Bone marrow (tissue), 2 donors: ENCODE measurements at places on chromosomes 7 and 10.

DNA sequence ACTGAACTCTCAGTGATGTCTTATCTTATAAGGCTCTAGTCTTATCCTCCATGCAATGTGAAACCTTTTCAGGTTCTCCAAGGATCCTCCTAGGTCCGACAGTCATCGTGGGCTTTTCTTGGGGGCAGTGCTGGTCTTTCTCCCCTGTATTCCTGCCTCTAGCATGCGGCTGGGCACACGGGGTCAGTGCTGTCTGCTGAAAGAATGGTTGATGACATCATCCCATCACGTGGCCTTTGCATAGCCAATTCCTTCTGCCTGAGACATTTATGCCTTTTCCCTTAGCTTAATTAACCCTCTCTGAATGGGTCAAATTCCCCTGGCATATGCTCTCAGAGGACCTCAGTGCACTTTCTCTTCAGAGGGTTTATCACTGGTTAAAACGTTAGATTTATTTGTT lies 27.0 kb upstream of the KCNK18 start:
- no peak for DNase-seq

GRCh38 chr10:133009218-133009950 lies 67.0 kb upstream of the CFAP46 start:
- DNase-seq = no peak

DNA sequence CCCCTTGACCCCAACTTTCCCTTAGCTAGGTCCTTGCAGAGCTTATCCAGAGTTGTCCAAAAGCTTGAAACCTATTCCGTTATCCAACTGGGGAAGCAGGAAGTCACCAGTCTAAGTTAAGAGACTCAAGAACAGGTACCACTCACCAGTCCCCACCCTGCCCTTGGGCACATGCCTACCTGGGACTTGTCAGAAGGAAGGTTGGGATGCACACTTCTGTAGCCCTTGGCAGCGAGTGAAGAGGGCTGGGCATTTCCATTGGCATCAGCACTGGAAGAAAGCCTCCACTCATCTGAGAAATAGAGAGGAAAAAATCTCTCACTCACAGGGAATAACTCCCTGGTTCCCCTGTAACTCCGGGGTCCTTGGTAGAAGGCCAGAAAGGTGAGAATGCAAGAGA lies 131.0 kb upstream of the PDLIM1 start:
- DNase-seq = no peak

DNA sequence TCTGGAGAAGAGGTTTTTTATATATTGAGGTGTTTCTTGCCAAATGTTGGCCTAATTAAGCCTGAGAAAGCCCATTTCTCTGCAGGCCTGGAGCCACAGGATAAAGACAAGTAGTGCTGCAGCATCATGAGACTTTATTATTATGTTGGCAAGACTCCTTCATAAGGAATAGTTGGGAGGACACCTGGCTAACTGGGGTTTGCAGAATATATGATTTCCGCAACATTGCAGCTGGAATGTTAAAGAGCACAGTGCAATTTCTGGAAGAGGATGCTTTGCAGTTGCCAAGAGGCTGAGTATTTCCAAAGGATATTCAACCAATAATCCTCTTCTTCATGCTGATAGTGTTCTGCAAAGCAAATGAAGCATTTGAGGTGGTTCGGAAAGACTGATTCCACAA lies 1512.8 kb upstream of the LRRTM3 start:
- no peak for DNase-seq

- DNase-seq = no peak
Measured at GRCh38 chr7:55286666-55287065, 78.5 kb upstream of the LANCL2 start.

DNA sequence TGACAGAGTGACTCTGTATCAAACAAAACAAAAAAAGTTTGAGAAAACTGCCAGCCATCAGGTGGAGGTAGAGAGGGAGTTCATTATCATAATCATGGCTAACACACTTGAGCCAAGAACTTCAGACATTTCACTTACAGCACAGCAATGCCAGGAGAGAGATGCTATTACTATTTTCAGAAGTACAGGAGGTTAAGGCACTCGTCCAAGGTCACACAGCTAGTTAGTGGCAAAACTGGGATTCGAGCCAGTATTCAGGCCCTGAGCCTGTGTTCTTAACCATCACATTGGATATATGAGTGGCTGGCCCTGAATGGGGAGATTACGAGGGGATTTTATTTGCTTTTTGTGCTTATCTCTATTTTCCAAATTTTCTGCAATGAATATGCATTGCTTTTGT lies 24.8 kb upstream of the UNC5B start:
- no peak for DNase-seq

DNA sequence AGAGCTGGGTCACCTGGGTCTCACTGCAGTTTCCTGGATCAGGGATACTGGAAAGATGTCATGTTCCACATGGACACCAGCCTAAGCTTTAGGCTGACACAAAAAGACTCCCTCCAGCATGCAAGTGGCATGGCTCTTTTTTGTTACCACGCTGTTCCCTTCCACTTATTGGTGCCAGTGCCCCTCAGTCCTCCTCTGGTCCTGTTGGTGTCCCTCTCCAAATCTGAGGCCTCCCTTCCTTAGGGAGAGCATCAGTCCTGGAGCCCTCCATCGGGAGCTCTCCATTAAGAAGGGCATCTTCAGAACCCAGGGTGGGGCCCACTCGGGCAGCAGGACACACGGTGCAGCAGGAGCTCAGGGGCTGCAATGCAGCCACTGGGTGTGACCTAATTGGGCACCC lies 76.1 kb upstream of the LRRC18 start:
- DNase-seq = no peak

DNA sequence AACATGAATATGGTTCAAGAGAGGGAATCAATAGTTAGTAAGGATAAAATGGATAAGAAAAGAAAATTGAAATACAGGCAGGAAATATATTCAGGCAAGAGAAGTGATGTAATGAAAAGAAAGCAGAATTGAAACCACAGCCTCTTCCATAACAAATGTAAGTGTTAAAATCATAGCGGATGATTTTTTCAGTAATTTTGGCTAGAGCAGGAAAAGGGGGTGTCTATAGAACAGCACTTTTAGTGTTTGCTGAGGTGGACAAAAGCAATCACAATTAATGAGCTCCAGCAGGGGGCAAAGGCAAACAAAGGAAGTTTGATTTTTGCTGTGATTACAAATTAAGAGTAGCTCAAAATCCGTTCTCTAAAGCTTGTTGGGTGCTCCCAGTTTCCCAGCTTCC lies 79.0 kb downstream of the TRIL start:
- DNase-seq = no peak

DNA sequence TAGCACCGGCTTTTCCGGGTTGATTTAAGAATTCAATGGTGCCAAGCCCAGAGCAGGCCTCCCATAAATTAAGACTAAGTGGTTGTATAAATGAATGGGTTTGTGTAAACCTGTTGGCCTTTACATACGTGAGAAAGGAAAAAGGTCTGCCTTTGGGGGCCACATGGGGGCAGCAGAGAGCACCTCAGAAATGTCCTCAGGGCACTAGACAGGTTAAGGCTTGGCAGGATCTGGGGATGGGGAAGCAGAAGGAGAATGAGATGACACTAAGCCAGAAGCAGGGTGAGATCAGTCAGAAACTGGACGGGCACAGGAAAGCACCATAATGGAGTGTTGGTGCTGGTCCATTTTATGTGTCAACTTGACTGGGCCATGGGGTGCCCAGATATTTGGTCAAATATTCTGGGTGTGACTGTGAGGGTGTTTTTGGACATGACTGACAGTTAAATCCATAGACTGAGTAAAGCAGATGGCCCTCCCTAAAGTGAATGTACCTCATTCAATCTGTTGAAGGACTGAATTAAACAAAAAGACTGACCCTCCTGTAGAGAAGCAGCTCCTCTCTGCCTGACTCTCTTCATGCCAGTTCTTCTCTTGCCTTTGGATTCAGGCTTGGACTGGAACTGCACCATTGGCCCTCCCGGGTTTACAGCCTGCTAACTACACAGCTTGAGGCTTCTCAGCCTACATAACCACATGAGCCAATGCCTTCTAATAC lies 58.9 kb downstream of the FRMPD2 start:
- DNase-seq = no peak
